ENCODE measurements at places on chromosomes 3 and 15. TPM values are rescaled to one million over a fixed set of nuclear protein-coding genes. Genes with fewer than 3 reads are reported as not detected.

XCR1 gene
- polyA plus RNA-seq: 0.19 TPM

LYZL4 gene
- polyA plus RNA-seq: not detected

GRAMD2A gene
- polyA plus RNA-seq: 0.66 TPM

RNF7 gene
- polyA plus RNA-seq: 78.4 TPM

RAB6B gene
- polyA plus RNA-seq: 7.9 TPM

PRRT3 gene
- polyA plus RNA-seq: 10.0 TPM

DPPA2 gene
- 6.6 TPM for polyA plus RNA-seq

SLC28A2 gene
- not detected for polyA plus RNA-seq

PRSS50 gene
- polyA plus RNA-seq: 1.1 TPM

LRRC31 gene
- not detected for polyA plus RNA-seq

ARPIN gene
- polyA plus RNA-seq: 3.6 TPM

NANOGP8 gene
- 14.5 TPM for polyA plus RNA-seq

DNA sequence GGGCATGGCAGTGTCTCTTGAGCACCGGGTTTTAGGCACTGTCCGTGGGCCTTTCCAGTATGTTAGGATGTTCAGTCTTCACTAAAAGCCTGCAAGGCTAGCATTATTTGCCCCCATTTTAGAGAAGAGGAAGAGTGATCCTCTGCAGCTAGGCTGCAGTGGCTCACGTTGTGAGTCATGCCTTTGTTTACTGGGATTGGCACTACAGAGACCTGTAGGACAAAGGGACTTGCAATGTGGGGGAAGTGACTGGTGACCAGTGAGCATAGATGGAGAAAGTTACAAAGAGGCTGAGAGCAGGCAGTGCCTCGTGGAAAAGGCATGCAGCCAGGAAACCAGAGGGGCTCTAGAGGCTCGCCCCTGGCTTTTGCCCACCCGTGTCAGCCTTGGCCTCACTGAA, 26.8 kb upstream of the CPNE9 start:
- no peak for DNase-seq

DNA sequence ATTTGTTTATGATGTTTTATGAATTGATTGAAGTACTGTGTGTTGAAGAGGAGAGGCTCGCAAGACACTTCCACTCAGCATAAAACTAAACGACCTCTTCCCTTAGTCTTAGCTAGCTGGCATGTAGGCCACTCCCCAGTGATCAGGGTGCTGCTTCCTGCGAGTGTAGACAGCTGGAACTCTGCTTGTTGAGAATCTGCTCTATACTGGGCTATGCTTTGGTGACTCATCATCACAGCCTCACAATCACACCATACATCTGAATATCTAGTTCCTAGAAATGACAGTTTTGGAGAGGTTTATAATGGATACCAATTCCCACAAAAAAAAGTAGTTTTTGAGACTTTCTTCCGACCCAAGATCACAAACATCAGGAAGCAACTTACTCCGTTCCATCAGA, 1.5 kb upstream of the SLC24A5 start:
- DNase-seq: no peak

DNA sequence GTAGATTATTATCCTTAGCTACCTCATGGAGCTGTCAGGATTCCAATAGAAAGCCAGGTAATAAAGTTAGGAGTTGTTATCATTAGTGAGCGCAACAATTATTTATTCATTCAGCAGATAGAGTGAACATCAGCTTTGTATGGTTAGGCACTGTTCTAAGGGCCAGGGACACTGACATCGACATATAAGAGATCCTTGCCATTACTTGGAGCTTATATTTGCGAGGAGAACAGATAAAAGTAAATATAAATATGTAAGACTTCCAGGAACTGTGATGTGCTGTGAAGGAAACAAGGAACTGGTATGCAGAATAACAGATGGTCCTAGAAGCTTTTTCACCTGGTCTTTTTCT, 473 bp downstream of the LSM3 start:
- DNase-seq: no peak

- peak; percentile 72 for DNase-seq
These were observed at the start of gene PPARG for GRCh38 chr3:12288182-12289129. Gene PPARG (plus strand): TSS chr3:12289070. CDS start chr3:12379712, 90,642 bp downstream.

DNA sequence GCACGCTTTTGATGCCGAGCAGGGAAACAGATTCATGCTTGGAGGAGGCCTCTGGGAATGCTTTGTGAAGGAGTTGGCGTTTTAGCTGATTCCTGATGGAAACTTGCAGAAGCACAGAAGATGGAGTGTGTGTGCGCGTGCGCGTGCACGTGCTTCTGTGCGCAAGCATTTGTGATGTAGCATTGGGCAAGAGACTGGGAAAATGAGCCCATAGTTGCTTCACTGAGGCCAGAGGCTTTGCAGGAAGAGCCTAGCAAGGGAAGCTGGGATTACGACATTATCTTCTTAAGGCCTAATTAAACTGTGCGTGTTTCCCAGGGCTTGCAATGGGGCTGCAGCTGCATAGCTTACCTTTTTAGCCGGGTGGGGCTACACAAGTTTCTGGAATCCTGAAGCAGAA, 18.1 kb upstream of the AGBL1 start:
- no peak for DNase-seq

- DNase-seq: no peak
These were observed 120.7 kb upstream of the STAC start for GRCh38 chr3:36259580-36259979.

GRCh38 chr3:181330821-181331563, 341.5 kb upstream of the DNAJC19 start:
- no peak for DNase-seq

DNA sequence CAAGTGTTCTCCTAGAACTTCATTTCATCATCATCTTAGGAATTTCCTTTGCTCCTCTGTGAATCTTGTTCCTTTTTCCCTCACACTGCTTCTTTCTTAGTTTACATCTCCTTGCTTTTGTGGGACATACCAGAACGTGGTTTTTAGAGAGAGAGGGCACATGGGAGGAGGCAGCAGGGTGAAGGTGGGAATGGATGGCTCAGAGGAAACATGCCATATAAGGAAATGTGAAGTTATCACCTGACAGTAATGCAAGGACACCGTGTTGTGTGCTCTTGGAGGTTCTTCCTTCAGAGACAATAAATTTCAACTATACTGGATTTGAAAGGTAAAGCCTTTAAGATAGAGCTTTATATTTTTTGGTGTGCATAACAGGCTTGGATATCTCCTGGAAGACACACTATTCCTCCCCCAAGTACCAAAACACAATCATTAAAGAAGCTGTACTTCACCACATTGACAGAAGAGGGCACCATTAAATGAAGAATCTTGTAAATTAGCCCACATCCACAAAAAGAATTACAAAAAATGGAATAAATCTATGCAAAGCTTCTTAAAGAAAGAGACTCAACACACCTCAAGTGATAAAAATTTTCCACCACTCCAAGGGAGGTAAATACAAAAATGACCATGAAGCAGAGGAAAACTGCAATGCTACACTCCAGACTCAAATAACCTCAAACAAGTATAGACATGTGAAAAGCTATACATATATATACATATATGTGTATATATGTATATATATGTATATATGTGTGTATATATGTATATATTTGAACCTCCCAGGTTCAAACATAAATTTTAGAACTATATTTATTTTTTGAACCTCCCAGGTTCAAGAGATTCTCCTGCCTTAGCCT, 26.1 kb downstream of the RPL39L start:
- no peak for DNase-seq

DNA sequence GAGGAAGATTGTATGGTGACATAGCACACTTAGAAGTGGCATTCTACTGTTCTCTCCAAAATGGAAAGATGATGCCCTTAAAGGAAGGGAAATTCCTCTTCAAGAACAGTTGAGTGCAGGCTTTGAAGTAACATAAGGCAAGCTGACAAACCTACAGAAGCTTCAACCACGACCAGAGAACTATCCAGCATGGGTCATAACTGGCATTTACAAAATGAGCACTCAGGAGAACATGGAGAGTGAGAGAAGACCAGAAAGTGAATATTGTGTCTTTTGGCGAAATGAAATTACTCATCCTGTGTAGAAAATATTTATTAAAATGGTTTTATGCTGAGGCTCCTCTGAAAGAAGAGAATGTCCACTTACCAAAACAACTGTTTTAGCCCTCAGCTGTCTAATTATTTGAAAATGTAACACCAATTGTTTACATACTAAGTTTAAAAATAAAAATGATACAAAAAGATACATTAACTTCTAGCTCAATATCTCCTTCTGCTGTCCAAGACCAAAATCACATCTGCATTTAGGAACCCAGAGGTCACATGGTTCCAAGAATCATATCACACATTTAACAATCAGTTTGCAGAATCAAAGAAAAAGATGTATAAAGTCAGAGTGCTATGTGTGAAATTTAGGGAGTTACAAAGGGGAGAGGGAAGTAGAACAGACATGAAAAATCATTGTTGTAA, 216.9 kb downstream of the ATP8B4 start:
- no peak for DNase-seq

DNA sequence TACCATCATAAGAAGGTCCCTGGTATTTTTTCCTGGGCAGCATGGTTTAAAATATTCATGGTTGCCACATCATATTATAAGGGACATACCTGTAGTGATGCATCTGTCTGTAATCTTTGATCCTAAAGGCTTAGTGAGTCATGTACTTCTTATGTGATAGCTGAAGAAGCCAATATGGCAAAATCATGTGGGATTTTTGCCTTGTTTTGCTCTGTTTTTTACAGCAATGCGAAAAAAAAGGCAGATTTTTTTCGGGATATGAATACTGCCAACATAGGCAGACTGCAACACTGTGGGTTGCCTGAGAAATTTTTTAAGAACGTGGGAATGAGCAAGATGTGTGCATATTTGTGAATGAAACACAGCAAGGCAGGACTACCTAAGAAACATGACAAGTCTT, 11.3 kb upstream of the PYGO1 start:
- no peak for DNase-seq

All from H1 (cell line).